ENCODE measurements at places on chromosomes 6 and 20.

- no peak for DNase-seq
Observed at GRCh38 chr6:135329851-135330803, 149.0 kb downstream of the MYB start.

GRCh38 chr6:22848121-22848520 lies 278.8 kb downstream of the HDGFL1 start:
- DNase-seq, result no peak

- DNase-seq, result no peak
Observed at GRCh38 chr6:118502169-118502568, 45.9 kb upstream of the PLN start.

DNA sequence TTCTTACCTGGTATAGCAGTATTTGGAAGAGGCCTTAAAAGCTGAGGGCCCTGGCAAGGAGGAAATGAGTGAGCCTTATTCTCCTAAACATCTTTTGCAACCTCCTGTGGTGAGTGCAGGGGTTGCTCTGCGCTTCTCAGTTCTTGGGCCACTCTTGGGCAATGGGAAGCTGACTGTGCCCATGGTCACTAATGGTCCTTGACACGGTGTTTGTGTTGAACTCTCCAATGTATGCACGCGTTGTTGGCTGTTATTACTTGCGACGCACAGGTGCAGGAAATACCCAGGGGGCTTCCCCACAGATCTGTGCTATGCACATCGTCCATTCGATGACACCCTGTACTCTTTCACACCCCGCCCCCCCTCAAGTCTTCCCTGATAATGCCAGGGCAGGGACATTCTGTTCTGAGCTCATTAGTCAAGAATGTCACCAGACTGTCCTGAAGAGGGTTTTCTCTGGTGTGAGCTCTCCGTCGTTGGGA lies 79.7 kb downstream of the EDN1 start:
- DNase-seq, result no peak

DNA sequence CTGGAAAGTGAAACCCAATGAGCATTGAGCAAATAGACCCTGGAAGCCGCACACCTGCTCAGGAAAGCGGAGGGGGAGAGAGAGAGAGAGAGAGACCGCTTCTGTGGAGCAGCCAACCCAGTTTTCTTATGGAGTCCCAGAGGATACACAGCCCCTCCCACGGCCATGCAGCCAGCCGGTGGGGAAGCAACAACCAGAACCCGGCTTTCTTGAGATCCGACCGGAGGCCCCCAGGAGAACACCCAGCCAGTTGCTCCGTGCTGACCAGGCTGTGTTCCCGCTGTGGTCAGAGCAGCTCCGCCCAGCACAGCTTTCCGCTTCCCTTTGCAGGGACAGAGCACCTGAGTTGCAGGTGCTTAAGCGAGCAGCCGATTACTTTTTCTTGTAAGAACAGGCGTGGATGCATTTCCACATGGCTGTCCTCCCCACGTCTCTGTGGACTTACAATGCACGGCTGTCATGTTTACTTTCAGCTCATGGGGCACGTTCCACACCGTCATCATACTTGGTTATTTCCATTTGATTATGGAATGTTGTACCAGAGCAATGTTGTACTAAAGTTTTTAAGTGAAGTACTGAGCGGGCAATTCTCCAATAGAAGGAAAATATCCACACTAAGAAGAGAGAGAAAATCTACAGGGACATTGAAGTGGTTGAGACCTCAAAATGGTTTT lies 381.9 kb downstream of the THBS2 start:
- DNase-seq, result no peak

DNA sequence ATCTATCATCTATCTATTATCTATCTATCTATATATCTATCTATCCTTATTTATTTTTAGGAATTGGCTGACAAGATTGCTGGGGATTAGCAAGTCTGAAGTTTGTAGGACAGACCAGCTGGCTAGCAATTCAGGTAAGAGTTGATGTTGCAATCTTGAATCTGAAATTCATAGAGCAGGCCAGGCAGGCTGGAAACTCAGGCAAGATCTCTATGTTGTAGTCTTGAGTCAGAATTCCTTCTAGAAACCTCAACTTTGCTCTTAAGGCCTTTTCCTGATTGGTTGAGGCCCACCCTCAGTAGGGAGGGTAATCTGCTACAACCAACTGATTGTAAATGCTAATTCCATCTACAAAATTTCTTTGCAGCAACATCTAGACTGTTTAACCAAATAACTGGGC lies 19.2 kb downstream of the MAPK13 start:
- no peak for DNase-seq

- no peak for DNase-seq
Observed at GRCh38 chr6:54308289-54308985, at the start of gene TINAG. Gene TINAG (plus strand): TSS chr6:54308441. CDS start chr6:54308551, 110 bp downstream.

DNA sequence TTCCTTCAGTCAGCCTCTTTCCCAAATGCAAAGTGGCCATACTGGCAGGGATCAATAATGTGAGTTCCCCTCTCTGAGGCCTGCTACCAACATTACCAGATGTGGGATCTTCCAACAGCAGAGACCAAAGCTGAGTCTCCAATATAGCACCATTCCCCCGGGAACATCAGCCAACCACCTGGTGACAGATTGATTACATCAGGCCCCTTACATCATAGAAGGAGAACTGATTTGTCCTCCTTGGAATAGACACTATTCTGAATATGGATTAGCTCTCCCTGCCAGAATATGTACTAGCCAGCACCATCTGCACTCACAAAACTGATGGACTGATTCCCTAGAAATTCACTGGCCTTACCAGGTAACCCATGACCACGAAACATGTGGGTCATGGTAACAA lies 61.9 kb upstream of the CARMIL1 start:
- DNase-seq, result no peak

DNA sequence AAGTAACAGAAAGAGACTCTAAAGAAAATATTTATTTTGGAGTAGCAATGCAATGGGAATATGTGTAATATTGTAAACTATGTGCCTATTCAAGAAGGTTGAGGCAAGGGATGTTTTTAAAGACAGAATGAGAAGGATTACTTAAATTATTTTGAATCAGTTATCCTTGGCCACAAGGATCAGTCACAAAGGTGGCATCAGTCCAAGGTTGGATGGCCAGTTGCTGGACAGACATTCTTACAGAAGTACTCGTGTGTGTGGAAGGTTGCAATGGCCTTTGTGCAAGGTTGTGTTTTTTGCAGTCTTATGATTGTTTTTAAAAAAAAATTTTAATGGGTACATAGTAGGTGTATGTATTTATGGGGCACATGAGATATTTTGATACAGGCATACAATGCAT lies 2.0 kb downstream of the QRSL1 start:
- DNase-seq, result no peak

GRCh38 chr6:23663652-23664051 lies 462.4 kb upstream of the NRSN1 start:
- no peak for DNase-seq

- DNase-seq, result peak; percentile 17
Observed at GRCh38 chr6:7992002-7992815, 72.0 kb downstream of the BLOC1S5 start.
